ENCODE measurements at places on chromosomes 11 and 22.
A peak's percentile ranks its signal among the peaks of the same experiment; 100 is the strongest.

- no peak for DNase-seq
These were observed 220.2 kb downstream of the CTTN start for GRCh38 chr11:70618431-70619101.

GRCh38 chr22:46029574-46030200, 52.7 kb upstream of the WNT7B start:
- no peak for DNase-seq

- DNase-seq, result no peak
These were observed 576.3 kb downstream of the BRD1 start for GRCh38 chr22:49251371-49251770.

- peak; percentile 63 for DNase-seq
These were observed 650 bp downstream of the GUCY1A2 start for GRCh38 chr11:107017433-107018218.

- no peak for DNase-seq
These were observed 18.2 kb downstream of the P2RY2 start for GRCh38 chr11:73236205-73236765.

GRCh38 chr11:120817158-120817557, 206.7 kb upstream of the TBCEL start:
- DNase-seq, result no peak

- DNase-seq, result no peak
These were observed 30.0 kb downstream of the MAPK1 start for GRCh38 chr22:21837248-21837979.

DNA sequence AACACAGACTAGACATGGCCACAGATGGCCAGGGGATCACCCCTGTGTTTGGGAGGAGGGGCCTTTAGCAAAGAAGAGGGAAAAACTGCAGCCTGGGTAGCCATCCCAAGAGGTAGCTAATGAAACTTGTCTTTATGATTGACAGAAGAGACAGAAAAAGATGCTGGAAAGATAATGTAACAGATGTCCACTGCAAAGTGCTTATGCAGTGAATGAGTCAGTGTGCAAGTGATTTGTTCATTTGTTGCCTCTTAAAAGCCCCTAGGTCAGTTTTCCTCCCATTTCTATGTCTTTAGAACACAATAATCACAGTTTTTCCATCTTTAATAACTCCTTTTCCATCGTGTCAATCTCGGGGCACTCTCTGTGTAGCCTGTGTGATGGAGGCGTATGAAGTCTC, 57.2 kb downstream of the INSC start:
- no peak for DNase-seq

GRCh38 chr11:22465620-22466019, 127.4 kb downstream of the SLC17A6 start:
- DNase-seq, result no peak

DNA sequence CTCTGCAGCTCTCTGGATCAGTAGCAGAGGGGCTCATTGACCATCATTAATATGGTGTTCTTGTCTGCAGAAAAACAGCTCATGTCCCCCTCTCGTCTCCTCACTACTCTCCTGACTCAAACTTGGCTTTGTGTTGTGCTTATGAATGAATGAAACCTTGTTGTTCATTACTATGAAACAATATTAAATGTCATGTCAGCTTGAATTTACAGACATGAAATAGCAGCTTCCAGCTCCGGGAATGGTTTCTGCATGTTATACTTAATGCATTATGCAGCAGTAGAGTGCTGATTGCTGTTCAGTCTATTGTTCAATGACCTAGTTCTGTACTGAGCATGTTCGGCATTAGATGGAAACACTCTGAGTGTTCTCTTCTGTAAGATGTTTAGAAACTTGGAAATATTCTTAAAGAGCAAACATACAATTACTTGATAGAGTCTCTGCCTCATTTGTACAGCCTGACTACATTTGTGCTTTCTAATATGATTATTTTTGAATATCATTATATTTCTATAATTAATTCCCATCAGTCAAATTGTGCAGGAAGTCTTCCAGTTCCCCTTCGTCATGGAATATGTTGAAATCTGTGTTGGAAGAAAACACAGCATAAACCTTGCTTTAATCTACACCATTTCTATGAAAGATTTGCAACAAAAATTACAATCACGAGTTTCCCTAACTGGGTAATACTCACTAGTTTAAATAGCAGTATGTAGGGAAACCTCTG, 340.4 kb downstream of the SOX6 start:
- peak; percentile 13 for DNase-seq

DNA sequence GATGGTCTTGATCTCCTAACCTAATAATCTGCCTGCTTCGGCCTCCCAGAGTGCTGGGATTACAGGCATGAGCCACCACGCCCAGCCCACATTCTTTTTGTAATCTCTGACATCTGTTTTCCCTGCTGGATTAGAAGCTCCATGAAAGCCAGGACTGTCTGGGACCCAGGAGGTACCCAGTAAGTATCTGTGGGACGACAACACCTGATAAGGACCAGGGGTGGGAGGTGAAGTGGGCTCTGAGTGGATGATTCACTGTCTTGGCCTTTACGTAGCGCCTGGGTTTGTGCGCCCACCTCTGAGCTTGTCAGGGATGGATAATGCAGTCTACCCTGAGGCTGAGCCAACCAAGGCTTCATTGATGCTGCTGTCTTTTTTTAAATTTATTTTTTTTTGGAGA, 118.8 kb downstream of the ABTB2 start:
- no peak for DNase-seq

DNA sequence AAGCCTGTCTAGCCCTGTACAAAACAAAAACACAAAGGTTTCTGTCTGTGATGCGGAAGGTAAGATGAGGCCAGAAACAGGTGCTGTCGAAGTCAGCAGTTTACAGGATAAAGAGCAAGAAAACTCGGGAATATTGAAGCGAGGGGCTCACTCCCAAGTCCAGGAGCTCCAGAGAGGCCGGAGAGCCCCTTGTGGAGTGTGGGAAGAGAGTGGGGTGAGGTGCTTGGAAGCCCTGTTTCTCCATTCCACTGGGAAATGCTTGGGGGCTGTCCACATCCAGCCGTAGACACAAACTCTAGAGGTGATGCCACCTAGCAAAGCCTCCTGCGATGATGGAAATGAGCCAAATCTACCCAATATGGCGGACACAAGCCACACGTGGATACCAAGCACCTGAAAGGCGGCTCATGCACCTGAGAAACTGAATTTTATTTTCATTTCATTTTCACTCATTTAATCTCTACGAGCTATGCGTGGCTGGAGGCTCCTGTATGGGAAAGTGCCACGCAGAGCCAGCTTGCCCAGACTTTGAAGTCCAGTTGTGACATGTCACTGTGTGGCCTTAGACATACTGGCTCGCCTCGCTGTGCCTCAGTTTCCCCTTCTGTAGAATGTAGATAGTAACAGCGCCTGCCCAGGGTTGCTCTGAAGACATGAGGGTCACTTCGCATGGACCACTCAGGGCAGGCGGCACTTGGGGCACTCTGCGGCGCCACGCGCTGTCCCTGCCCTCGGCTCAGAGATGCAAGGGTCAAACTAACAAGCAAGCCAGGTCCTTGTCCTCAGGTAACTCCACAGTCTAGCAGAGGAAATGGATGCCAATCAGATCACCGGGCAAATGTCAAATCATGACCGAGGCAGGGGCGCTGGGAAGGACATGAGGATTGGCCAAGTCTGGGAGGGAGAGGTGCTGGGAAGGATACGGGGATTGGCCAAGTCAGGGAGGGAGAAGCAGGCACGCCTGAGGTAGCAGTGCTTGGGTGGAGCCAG, 684.7 kb downstream of the TBC1D22A start:
- no peak for DNase-seq

DNA sequence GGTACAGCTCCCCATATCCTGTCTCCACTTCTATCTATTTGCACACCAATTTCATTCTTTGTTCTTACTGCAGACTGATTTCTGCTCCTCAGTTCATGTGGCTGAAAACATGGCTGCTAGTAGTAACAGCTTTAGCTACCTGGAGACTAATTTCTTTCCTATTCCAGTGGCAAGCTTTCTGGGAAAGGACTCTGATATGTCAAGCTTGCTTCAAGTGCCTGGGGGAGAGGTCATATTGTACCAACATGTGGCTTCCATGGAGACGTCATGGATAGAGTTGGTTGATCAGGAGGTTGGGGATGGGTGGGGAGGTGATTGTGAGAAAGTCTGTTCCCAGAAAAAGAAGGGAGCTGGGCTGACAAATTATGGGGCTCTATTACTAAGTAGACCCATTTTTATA, 44.9 kb downstream of the ADM start:
- no peak for DNase-seq

DNA sequence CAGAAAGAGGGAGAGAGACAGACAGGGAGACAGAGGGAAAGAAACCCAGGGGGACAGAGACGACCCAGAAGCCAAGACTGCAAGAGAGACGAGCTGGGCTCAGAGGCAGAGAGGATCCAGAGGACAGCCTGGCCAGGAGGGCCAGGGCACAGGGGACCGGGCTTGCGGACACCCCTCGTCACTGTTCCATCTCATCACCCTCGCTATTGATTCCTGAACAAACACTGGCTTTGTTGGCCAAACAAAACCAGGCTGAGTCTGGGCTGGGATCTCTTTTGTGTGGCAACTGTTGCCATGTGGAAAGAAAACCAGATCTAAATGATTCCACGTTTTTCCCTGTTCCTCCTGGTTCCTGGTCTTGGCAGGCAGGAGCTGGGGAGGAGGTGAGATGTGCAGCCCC, 339.4 kb downstream of the MN1 start:
- DNase-seq, result peak; percentile 67

Data from putamen (tissue), 1 donor.